ENCODE measurements at places on chromosomes 16 and 17.

DNA sequence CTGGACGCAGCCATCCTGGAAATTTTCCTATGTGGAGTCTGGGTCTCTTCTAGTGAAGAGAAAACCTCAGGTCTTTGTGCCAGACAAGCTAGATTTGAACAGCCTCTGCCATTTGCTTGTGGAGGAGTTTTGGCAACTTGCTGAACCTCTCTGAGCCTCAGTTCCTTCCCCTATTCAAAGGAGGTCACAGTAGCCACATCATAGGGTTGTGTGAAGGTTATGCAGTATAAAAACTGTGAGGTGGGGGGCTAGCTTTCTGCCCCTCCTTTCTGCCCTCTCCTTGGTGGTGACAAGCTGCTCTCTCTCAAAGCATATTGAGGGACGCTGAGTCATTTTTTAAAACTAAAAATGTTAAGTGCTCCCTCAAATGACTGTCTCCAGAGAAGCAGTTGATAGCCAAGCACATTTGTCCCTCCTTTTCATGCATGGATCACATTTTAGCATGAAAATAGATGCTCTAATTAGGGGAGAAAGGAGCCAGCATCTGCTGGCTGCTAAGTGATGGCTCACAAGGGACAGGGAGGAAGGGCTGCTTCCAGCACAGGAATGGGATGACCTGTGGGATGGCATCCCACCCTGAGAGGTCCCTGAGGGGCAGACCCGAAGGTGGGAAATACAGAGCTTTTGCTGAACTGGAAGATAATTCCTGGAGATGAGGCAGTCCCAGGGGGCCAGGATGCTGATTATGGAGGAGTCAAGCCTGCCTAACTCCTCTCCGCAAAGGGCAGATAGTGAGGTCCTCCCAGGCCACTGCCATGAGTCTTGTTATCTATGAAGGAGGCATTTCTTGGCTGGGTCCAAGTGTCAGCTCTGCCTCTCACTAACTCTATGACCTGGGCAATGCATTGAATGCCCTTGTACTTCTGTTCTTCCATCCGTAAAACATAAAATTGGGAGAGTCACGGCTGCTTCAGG lies 218.8 kb downstream of the RAB11FIP4 start:
- no peak for DNase-seq

GRCh38 chr16:56312028-56312300 lies 113.4 kb downstream of the AMFR start:
- no peak for DNase-seq

DNA sequence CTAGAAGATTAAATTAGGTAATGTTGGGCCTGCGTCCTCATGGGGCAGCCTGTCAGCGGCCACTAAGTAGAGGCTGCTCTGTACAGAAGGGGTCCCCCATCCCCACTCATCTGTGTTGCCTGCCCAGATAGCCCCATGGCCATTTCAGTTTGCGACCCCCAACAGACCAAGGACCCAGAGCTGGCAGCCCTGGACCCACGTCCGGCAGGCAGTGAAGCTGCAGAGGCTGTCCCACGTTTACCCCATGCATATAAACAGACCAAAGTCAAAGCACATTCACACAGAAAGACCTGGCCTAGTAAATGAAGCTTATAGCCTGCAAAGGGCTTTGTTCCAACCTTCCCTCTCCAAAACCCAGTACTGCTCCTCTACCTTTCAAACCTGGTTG lies 4.6 kb downstream of the PDF start:
- DNase-seq = no peak

GRCh38 chr16:81937305-81938038 lies 73.8 kb downstream of the SDR42E1 start:
- DNase-seq = peak; percentile 25

GRCh38 chr16:48432136-48432535 lies 46.9 kb upstream of the SIAH1 start:
- no peak for DNase-seq

- peak; percentile 83 for DNase-seq
These were observed 726 bp upstream of the SETD1A start for GRCh38 chr16:30956601-30957455.

- no peak for DNase-seq
These were observed 426.7 kb upstream of the SALL1 start for GRCh38 chr16:51577621-51578303.
